ENCODE measurements at places on chromosomes 3 and 15.

GRCh38 chr3:165233501-165234195, 37.5 kb upstream of the SLITRK3 start:
- no peak for DNase-seq

DNA sequence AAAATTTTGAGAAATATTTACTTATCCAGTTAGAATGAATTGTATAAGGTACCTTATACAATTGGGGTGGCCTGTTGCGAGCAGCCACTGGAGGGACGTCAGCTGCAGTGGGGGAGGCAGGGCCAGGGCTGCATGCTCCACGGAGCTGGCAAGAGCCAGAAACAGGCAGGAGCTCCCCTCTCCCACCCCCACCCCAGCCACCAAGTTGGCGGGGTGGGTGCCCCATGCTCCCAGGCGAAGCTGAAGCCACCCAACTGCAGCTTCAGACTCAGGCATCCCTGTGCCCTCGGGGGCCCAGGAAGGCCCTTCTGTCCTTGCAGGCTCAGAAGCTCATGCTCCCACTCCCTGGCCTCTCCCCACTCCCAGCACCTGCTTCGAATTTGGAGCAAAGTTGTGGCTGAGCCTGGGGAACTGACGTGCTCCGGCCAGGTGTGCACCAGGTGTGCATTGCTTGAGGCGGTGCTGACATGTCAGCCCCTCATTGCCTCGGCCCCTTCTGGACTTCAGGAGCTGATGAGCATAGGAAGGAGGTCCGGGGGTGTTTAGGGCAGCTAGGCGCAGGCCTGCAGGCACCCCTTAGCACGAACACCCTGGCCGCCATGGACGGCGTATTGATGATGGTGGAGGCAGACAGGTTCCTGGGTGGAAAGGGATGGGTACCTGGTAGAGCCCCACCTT, 743.8 kb upstream of the GBE1 start:
- no peak for DNase-seq

- DNase-seq = no peak
Measured at GRCh38 chr3:187322291-187322690, 30.8 kb upstream of the MASP1 start.

- DNase-seq = no peak
Measured at GRCh38 chr3:193190146-193190786, 50.8 kb upstream of the PLAAT1 start.
